ENCODE measurements at places on chromosomes 11 and 22.

GRCh38 chr11:68734111-68734510, 17.2 kb downstream of the TESMIN start:
- DNase-seq: no peak

GRCh38 chr11:90803831-90804230, 581.0 kb upstream of the CHORDC1 start:
- DNase-seq: no peak

- DNase-seq: no peak
These were observed 2.0 kb upstream of the GRIK4 start for GRCh38 chr11:120509346-120510053.

DNA sequence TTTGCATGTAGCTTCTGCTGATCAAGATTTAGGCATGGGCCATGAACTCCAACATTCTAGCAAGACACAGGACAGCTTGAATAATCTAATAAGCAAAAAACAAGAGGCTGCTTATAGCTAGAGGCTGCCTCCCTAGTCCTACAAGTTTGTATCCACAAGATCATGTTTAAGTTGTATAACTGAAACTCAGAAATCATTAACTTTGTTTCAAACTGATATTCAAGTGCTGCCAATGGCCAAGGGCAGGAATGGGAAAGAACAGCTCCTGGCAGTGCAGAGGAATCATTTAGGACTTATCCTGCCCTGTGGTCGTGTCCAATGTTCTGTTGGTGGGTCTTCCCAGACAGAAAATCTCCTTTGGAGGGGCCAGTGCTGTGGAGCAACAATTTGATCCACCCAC, 209.6 kb upstream of the DDI1 start:
- DNase-seq: no peak

- DNase-seq: no peak
These were observed 2.0 kb downstream of the FBLN1 start for GRCh38 chr22:45504373-45505341.

GRCh38 chr22:48277868-48278581, 1515.6 kb downstream of the TBC1D22A start:
- DNase-seq: no peak

DNA sequence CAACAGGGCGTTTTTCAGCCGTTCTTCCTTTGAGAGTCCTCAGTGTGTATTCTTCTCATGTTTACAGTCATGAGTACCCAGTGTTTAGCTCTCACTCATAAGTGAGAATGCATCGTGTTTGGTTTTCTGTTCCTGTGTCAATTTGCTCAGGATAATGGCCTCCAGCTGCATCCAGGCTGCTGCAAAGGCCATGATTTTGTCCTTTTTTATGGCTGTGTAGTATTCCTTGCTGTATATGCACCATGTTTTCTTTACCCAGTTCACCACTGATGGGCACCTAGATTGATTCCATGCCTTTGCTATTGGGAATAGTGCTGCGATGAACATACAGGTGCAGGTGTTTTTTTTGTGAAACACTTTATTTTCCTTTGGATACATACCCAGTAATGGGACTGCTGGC, 23.5 kb downstream of the B3GAT1 start:
- no peak for DNase-seq

GRCh38 chr22:25362883-25363240, 143.4 kb downstream of the CRYBB2 start:
- no peak for DNase-seq

- DNase-seq: peak; percentile 99
These were observed at the start of gene TMEM80 for GRCh38 chr11:695538-696248. TMEM80 (plus strand) TSS chr11:695816; CDS start chr11:695828, 12 bp downstream.

- DNase-seq: no peak
These were observed 2.8 kb downstream of the MYOD1 start for GRCh38 chr11:17722000-17722643.

- no peak for DNase-seq
These were observed 22.8 kb downstream of the ARRB1 start for GRCh38 chr11:75328426-75329277.

DNA sequence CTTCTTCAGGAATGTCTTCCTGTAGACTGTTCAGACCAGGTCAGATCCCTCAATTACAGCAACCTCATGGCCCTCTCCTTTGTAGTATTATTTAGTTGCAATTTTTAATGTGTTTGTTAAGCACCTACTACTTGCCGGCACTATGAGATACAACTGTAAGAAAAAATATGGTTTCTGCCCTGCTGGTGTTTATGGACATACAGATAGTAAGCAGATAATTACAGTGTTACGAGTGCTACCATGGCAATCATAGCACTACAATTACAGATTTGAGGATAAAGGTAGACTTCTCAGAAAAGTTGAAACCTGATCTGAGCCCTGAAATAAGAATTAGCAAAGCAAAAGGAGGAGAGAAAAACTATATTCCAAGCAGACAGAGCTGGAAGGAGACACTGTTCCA, 2.8 kb downstream of the LRRC51 start:
- no peak for DNase-seq

DNA sequence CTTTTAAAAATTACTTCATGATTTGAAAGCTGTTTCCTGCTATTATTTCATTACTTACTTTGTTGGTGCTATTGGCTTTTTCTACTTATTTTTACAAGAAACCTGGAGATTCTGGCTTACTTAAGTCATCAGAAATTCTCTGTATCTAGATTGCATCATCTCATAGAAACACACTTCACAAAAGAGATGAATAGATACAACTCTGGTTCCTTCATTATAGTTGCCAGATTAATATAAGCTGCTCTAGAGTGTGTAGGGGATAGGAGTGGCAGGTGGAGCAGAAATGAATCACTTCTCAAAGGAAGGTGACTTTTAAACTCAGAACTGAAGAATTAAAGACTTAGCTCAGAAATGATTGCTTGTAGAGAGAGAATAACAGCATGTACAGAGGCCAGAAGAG, 20.0 kb downstream of the CYP2R1 start:
- no peak for DNase-seq

- peak; percentile 38 for DNase-seq
These were observed at the start of gene NDUFC2 for GRCh38 chr11:78079232-78080083. NDUFC2 (minus strand) TSS chr11:78079862; CDS start chr11:78079744, 118 bp downstream.

GRCh38 chr22:17792299-17792698, 18.0 kb upstream of the BID start:
- DNase-seq: no peak

- DNase-seq: no peak
These were observed 74.0 kb upstream of the FAM181B start for GRCh38 chr11:82807646-82808045.

DNA sequence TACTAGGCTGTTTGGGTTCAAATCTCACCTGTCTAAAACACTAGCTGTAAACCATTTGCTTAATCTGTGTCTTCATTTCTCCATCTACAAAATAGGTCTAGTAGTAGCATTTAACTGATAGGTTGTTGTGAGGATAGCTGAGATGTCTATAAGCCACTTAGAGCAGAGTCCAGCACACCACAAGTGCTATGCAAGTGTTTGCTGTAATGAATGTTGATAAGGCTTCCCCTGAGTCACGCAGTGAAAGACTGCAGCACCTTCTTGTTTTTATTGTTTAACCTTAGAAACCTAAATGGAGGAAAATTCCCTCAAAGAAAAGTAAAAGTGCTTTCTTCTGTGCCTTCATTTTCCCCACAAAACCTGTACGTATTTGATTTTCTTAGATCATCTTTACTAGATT, 23.1 kb upstream of the LDHA start:
- no peak for DNase-seq

DNA sequence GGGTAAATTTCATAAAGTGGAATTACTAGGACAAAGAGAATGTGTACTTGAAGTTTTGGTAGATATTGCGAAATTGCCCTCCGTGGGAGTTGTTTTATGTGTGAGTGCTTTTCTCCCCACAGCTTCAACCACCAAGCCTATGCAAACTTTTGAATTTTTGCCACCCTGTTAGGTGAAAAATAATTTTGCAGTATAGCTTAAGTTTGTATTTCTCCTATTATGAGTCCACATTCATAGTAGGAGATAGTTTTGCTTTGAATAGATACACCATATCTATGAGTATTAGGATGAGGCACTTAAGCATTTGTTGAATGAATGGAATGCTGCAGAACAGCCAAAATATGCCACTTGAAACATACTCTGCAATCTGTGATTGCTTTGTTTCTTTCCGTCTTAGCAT, 43.6 kb downstream of the UVRAG start:
- DNase-seq: no peak

DNA sequence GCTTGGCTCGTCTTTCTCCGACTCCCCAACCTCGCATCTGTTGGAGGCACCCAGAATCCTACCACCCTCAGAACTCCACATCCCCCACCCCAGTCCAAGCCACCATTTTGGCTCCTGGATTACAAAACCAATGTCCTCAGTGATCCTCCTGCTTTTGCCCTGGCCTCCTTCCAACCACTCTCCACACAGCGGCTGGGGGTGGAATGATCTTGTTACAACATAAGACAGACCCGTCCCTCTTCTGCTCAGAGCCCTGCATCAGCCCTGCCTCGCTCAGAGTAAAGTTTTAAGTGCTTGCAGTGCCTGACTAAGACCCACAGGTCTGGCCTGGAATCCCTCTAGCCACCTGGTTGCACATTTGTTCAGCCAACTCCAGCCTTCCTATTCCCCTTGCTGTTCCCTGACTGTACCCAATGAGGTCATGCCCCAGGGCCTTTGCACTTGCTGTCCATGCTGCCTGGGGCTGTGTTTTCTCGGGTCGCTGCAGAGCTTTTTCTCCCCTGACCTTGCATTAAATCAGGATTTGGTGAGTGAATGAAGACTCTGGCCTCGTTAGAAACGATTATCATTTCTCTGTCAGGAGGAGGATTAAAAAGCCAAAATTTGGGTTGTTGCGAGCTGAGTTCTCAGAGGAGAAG, 67.3 kb downstream of the IGF2 start:
- DNase-seq: no peak

GRCh38 chr11:69958308-69958707, 119.8 kb upstream of the ANO1 start:
- no peak for DNase-seq

- DNase-seq: no peak
These were observed 3.6 kb downstream of the SHISAL1 start for GRCh38 chr22:44309137-44309536.

- DNase-seq: no peak
These were observed 44.8 kb downstream of the ENDOD1 start for GRCh38 chr11:95134491-95134890.

- no peak for DNase-seq
These were observed 17.9 kb downstream of the TUB start for GRCh38 chr11:8098879-8099278.

DNA sequence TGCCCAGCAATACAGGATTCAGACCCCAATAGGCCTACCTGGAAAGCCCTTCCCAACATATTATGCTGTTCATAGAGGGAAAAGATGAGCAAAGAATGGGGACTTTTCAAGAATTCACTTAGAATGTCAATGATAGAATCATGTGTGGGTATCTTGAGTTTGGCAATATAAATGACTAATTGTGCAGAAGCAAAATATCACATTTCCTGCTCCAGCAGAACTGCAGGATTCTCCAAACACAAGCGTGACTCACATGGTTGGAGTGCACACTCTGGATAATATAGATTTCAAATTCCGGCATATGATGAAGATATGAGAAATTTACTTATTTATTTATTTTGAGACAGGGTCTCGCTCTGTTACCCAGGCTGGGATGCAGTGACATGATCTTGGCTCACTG, 12.5 kb upstream of the APOL5 start:
- no peak for DNase-seq

DNA sequence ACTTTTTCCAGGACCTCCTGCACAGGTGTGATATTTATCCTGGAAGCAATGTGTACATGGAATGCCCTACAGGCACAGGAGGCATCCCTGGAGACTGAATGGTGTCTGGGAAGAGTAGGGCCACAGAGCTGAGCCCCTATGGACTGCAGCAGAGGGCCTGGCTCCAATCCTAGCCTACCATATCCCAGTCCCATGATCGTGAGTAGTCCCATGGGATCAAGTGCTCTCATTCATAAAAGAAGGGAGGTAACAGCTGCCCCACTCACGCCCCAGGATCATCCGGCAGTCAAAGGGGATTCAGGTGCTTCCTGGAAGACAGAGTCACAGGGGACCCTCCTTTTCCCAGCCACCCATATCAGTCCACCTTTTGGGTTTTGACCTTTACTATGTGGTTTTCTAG, 24.0 kb downstream of the ANKK1 start:
- no peak for DNase-seq

DNA sequence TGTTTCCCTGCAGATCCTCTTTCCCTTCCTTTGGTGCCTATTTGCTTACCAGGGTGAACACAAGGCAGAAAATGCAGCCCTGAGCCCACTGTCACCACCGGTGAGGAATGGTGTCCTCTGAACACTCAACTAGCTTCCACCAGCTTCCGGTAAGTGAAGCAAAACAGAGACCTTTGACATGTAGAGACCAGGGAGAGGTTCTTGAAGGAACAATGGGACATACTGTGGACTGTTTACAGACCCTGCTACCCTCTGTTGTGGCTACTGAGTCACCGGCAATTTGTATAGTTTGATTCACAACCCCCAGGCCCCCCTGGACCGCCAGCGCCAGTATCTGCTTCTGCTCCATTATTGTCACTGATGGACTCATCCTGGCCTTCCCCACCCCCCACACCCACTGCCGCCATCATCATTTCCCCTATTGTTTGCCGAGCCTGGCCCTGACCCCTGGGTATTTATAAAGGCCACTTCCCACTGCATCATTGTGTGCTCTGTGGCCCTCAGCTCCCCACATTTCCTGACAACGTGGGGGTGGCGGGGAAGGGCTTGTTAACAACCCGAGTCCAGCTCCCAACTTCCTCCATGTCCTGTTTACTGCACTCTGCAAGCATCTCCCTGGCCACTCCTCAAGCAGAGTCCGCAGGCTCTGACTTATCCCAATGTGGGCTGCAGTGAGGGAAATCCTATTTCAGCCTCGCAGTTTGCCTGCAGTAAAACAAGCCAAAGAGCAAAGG, 252.9 kb downstream of the ETS1 start:
- DNase-seq: no peak

DNA sequence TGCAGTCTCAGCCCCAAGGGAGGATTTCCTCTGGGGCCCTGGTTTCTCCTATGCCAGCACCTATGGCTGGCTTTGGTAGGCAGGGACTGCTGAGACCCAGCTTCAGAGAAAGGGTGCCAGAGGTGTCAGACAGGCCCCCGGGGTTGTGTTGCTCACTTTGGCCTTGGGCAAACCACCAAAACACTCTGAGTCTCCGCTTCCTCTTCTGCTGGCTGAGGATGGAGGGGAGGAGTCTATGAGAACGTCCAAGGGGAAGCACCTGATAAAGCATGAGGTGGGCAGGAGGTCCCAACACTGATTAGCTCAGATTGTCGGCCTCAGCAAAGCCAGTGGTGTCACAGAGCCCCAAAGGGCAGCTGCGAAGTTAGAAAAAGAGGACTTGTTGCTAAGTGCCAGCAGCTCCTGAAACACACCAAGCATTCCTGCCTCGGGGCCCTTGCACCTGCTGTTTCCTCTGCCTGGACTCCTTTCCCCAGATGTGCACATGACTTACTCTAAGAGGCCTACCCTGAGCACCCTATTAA, 10.5 kb downstream of the SMTNL1 start:
- DNase-seq: no peak

- DNase-seq: no peak
These were observed 2.9 kb upstream of the AKIP1 start for GRCh38 chr11:8908099-8908498.

GRCh38 chr11:115918576-115918975, 414.4 kb upstream of the CADM1 start:
- DNase-seq: no peak

GRCh38 chr11:120057595-120058581, 80.0 kb downstream of the TRIM29 start:
- no peak for DNase-seq

GRCh38 chr11:6251120-6251733, 8.4 kb upstream of the CCKBR start:
- DNase-seq: peak; percentile 39

All from stimulated activated CD4-positive, alpha-beta T cell treated with anti-CD3 and anti-CD28 coated beads, Interleukin-1b, Interleukin-23, amount 100 ng/mL, for 24 hours (primary cell).